ENCODE measurements at places on chromosomes 1 and 21. TPM values are rescaled to one million over a fixed set of nuclear protein-coding genes. Genes with fewer than 3 reads are reported as not detected.
A peak's percentile ranks its signal among the peaks of the same experiment; 100 is the strongest.

GRCh38 chr1:117565076-117565556 lies 40.7 kb upstream of the TENT5C start:
- DNase-seq: no peak

DNA sequence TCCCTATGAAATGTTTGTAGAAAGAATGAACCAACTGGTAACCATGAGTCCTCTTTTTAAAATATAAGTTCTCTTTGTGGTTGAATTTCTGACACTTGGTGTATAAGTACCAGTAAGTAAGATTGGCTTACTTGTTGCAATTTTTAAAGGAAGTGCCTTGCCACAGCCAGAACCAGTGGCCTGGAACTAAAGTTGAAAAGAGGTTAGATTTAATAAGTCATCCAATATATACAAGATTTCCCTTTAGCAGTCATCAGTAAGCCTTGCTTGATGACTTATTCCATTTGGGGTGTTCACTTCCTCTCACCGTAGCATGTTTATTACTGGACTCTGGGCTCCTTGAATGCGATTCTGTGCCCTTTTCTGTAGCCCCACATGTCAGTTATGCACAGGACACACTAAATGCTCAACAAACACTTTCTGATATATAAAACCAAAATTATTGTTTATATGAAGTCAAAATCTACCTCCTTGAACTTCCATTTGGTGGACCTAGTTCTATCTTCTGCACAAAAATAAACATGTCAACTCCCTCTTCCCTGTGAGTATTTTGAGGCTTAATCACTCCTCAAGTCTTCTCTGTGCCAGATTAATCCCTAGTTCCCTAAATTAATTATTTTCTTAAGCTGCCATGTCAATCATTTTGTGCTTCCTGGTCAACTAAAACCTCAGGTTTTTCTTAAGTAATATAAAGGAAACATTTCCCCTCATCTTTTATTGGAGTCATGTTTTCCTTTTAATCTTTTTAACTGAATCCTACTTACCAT lies 218.1 kb downstream of the ST6GALNAC3 start:
- no peak for DNase-seq

GRCh38 chr1:246189126-246189525 lies 318.0 kb downstream of the SMYD3 start:
- no peak for DNase-seq

DNA sequence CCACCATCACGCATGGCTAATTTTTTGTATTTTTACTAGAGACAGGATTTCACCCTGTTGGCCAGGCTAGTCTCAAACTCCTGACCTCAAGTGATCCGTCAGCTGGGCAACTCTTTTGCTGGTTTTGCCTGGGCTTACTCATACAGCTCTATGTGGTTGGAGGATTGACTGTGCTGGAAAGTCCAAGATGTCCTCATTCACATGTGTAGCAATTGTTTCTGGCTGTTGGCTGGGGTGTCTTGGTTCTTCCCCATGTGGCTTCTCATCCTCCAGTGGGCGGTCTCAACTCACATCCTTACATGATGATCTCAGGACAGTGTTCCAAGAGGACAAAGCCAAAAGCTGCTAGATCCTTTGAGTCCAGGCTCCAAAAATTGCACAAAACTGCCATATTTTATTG lies 53.3 kb downstream of the TEX35 start:
- DNase-seq: no peak

GRCh38 chr1:182493063-182493462 lies 43.1 kb downstream of the RGSL1 start:
- no peak for DNase-seq

DNA sequence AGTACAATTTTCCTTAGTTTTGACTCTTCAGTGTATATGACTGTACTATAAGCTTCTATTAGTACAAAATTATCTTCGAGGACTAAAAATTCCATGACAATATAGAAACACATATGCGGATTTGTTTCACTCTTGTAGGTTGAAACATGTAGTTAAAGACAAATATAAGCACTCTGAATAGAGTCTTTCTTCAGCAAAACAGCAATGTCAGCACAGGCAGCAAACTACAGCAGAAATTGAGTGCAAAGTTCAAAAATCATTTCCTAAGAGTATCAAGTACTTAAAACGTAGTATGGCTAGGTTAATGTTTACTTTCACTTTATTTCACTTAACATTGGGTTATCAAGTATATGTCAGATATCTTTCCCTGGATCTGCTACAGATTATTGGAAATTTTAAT lies 106.7 kb downstream of the FAF1 start:
- no peak for DNase-seq

DNA sequence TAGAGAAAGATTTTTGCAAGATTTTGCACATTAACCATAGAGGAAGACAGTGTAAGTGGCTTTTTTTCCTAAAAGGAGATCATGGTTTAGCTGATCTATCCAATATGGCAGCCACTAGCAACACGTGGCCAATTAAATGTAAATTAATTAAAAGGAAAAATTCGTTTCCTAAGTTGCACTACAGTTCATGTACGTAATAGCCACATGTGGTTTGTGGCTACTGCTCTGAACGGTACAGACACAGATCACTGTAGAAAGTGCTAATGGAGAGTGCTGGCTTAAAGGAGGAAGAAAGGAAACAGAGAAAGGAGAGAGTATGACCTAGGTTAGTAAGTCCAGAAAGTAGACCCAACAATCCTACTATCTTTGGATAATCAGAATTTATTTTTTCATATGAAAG lies 170.8 kb downstream of the SIPA1L2 start:
- no peak for DNase-seq

GRCh38 chr1:100530880-100531487 lies 7.0 kb upstream of the GPR88 start:
- DNase-seq: peak; percentile 21

DNA sequence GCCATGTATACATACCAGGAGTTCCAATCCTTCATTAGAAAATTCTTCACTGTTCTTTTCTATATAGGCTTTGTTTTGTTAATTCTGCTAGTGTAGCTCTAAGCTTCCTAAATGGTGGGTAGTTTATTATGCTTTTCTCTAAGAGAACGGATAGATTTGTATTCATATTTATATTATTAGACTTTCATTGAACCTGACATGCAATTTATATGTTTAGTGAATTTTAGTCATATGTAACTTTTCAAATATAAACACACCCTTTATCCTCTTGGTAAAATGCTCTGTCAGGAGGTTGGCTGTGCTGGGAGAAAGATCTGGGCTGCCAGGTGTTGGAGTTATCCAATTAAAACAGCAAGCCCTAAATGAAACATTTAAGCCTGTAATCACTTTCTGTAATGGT lies 369.7 kb upstream of the RGS18 start:
- no peak for DNase-seq

DNA sequence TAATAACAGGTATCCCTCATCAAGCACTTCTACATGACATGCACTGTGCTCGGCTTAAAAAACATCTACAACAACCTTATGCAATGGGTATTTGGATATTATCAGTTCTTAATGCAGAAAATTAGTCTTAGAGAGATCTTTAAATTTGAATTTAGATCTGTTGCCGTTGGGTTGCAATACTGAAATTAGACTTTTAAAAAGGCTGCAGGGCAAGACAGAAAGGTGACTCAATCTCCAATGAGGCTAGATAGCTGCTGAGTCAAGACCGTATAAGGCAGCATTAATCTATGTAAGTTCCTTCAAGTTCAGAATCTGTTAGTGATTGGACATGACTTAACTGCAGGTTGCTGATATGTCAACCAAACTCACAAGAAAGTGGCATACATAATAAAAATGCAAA lies 37.3 kb downstream of the OLFM3 start:
- DNase-seq: no peak

DNA sequence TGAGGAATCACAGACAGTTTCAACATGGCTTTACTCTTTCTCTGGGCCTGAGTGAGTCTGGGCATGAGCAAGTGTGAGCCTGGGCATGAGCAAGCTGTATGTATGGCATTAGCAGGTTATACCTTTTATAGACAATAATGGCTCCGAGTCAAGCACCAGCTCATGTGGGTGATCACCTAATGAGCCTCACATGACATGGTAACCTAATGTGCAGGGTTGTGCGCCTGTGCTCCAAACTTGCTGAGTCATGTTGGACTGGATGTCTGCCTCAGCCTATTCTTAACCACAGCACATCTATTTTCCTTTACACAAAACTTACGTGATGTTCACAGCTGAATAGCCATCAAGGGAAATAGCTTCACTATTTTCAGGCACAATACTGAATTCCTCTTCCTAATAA lies 236.2 kb upstream of the NRIP1 start:
- no peak for DNase-seq

The KCNH1 gene
- 1.7 TPM for total RNA-seq

The CRP gene
- total RNA-seq: not detected

DNA sequence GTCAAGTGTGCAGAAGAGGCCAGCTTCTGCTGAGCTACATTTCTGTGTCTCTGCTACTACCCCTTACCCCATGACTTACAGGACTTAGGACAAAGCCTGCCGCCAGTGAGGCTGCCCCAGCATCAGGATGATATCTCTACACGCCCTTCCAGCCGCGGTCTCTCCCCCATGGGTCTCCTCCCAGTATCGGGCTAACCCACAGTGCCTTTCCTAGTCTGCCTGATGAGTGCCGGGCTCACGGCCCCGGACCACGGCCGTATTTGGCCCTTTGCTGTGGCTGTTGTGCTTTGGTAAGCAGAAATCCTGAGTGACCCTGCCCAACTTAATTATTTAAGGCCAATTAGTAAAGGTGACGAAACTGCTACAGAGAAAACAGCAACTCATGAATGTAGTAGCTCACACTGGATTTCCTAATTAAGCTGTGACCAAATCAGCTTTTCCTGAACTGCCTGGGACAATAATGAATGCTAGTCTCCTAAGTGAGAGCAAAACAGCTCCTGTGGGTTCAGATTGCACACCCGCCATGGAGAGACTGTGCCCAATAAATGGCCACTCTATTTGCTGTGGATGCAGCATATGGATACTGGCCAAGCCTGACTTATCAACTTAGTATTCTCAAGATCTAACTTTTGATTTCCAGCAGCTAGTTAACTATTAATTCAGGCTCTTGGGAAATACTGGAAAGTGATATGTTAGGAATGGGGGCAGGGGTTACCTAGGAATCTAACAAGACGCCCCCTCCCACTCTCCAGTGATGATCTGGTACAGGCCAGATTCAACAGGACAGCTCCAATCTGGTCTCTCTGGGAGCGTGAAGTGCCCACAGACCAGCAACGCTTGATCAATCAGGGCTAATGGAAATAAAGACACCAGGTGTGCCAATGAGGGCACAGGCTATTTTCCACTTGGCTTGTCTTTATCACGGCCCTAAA lies 123.3 kb upstream of the IFFO2 start:
- DNase-seq: no peak

GRCh38 chr1:197924516-197925123 lies 7.4 kb downstream of the LHX9 start:
- DNase-seq: peak; percentile 61

DNA sequence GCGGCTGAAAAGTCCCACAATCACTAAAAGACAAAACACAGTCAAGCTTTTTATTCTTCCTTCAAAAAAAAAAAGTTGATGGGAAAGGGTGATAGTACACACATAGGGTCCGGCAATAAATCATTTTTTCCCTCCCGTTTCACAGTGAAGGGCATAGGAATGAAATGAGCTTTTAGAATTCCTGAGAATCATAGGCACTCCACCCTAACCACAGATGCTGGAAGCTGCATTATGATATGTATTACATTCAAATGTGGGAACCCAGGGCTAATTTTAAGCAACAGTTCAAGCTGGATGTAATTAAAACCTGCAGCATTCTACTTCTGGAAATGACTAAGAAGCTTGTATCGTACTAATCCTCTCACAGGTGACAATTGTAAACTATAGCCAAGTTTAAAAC lies 75.7 kb upstream of the KCNJ15 start:
- no peak for DNase-seq

GRCh38 chr21:43827015-43827611 lies 37.7 kb downstream of the RRP1 start:
- peak; percentile 64 for DNase-seq

The SDE2 gene
- total RNA-seq: 36.9 TPM

GRCh38 chr1:111952125-111952657 lies 37.3 kb downstream of the KCND3 start:
- DNase-seq: no peak

The SPATA1 gene
- 0.97 TPM for total RNA-seq

DNA sequence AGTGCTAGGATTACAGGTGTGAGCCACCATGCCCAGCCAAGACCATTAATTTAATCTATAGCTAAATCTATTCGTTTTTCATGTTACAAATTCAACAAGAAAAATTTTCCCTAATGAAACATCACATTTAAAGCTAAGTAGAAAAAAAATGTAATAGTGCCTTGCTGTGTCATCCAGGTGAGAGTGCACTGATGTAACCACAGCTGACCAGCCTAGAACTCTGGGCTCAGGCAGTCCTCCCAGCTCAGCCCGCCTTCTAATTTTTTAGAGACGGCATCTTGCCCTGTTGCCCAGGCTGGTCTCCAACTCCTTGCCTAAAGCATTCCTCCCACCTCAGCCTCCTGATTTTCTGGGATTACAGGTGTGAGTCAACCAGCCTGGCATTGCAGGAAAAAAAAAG lies 109.0 kb downstream of the PPIAL4G start:
- DNase-seq: no peak

DNA sequence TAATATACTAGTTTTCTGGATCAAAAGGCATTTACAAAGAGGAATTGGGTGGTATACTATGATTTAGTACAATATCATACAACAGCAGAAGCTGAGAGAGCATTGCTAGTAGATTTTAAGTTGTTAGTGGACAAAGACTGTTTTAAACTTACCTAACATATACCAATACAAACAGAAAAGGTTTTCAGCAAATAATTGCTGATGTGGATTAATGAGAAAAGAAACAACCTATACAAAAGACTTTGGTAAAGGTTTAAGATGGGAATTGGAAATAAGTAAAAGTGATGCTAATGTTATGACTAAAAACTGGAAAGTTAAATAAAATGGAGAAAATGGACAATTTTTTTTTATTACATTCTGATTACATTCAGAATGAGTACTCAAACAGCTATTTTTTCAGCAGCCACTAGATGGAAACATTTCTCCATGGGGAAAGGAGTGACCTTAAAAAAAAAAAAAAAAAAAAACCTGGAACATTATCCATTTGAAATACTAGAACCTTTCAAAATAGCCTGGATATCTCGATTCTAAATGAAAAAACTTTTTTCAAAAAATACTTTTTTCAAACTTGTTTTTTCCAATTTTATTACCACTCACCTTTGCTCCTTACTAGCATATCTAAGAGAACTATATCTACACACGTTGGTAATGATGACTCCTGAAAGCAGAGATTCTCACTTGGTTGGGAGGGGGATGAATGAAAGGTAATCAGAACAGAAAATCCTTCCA lies 55.4 kb downstream of the EPRS1 start:
- DNase-seq: no peak

The SPATA21 gene
- 0.05 TPM for total RNA-seq
